ENCODE measurements at places on chromosomes 5 and 9.

- DNase-seq, result no peak
Observed at GRCh38 chr9:121652021-121652837, 795 bp downstream of the DAB2IP start.

GRCh38 chr9:114571391-114571790, 16.2 kb upstream of the ATP6V1G1 start:
- no peak for DNase-seq

GRCh38 chr9:79955300-79955699, 383.5 kb downstream of the TLE4 start:
- DNase-seq, result no peak

GRCh38 chr5:58076483-58077257, 383.2 kb downstream of the PLK2 start:
- DNase-seq, result no peak

DNA sequence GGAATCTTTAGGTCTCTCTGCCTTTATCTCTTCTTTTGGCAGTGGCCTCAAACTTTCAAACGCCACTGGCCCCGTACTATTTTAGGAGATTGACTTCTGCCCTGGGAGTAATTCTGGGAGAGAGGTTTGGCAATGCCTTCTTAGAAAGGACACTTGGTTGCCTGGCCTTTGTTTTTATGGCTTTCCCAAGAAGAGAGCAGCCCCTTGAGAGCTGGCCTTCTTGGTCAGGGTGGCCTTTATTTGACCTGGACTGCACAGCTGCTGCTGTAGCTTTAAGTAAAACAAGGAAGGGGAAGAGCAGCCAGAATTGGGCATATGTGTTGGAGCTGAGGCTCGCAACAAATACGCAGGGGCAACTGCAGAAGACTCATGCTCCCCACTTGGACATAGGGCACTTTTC, 60.8 kb downstream of the PTPN3 start:
- DNase-seq, result no peak

DNA sequence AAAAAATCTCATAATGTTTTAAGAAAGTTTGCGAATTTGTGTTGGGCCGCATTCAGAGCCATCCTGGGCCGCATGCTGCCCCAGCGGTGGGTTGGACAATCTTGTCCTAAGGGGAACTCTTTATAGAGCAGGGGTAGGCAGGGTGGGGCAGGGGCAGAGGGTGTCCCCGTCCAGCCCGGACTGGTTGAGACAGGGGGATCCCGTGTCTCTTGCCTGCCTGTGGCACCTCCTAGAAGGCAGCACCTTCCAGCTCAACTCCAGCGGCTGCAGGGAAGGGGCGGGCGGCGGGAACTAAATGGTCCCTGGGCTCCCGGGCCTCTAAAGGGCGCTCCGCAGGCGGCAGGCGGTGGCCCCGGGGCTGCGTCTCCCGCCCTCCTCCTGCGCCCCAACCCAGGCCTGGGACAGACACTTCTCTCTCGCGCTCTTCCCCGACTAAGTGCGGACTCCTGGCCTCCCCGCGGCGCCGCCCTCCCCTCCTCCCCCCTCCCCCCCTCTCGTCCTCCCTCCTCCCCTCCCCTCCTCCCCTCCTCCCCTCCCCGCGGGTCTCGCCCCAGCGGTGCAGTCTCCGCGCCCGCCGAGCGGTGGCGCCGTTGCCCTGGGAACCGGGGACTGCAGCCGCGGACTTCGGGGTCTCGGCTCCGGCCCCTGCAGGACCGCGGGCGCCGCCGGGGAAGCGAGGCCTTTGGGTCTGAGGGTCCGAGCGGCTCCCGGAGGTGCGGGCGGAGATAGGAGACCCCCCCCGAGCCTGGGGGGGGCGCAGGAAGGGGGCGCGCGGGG, 132.6 kb downstream of the MRPL36 start:
- no peak for DNase-seq

DNA sequence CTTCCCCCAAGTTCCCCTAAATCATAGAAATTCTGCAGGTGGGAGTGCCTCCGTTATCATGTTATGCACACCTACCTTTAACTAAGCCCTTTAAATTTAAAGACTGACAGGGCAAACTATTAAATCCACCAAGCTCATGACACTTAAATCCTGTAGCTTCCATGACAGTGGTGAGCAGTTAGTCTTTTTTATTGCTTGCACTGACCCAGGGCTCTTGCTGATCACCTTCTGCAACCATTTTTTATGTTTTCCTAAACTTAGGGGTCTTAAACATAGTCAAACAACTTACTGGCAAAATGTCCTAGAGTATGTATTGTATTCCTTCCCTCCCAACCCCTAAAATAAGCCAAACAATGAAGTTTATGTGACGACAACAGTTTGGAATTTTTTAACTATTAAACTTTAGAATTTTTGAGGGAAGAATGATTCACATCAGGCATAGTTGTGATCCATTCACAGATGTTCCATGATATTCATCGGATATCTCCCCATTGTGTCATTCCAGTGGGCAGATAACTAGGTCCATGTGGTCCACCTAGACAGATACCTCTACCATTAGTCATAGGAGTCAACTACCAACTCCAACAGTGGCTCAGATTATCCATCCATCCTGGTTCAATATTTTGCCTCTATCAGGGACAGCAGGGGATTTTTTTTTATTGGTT, 283.1 kb downstream of the ADAMTS6 start:
- DNase-seq, result no peak

GRCh38 chr9:134431095-134431494, 104.8 kb downstream of the RXRA start:
- DNase-seq, result no peak

DNA sequence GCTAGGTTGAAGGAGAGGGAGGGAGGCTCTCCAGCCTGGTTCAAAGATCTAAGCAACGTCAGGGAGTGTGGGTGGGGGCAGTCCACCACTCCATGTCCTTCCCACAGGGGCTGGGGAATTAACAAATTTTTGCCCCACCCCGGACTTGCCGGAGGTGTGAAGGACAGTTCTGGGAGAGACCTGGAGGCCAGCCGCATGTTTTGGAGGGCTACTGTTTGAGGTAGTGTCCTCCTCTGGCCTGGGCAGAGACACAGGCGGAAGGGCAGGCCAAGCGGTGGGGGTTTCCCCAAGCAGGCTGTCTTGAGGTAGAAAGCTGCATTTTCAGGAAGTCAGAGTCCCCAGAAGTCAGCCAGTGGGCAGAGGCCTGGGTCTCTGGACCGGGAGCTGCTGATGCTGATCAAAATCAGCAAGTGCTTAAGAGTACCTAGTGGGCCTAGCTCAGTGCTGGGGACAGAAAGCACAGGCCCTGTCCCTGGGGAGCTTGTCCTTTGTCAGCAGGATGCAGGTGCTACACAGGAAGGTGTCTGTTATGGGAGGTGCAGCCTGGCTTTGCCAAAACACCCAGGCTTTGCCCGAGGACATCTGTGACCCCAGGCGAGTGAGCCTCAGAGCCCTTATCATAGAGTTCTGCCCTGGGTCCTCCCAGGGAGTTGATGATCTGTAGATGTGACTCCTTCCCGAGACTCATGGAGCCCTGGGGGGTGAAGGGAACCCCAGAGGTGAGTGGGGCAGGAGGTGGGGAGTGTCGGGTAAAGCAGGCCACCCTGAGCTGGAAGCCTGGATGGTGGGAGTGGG, 18.5 kb downstream of the JADE2 start:
- no peak for DNase-seq

DNA sequence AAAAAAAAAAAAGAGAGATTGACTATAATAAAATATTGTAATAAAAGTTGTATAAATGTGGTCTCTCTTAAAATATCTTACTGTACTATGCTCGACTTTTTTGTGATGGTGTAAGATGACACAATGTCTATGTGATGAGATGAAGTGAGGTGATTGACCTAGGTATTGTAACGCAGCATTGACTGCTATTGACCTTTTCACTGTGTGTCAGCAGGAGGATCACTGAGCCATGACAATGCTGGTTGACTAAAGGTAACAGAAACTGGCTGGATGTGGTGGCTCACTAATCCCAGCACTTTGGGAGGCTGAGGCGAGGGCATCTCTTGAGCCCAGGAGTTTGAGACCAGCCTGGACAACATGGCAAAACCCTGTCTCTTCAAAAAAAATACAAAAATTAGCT, 78.6 kb upstream of the MYO10 start:
- DNase-seq, result no peak

DNA sequence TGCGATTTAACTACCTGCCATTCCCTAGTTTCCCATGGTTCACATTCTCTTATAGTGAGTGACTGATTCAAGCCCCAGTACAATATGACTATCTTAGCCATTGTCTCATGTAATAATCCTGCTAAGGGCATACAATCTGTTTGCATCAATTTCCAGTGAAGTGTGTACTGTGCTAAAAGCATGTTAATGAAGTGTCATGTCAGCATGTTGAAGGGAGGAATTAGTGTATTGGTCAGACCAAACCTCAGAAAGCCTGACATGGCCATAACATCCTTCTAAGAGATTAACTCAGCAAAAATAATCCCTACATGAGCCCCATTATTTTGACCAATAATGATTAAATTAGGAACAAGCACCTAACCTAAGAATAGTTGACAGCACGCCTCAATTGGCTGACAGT, 442.4 kb downstream of the ENC1 start:
- no peak for DNase-seq

GRCh38 chr9:137639303-137640051, 20.7 kb downstream of the EHMT1 start:
- DNase-seq, result no peak

DNA sequence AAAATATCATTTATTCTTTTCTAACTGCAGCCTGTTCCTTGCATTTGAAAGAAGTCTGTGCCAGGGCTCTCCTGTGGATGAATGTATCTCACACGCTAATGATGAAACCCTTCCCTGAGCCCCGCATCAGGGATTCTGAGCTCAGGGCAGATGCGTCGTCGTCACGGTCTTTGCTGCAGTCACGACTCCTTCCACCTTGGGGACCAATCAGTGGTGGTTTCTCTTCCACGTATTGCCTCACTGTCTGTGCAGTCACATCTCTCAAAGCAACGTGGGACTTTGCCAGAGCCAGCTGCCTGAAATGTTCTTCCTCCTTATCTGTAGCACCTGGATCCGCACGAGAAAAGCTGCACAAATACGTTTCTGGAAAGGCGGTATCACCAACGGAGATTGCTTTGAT, 13.9 kb upstream of the UBE2QL1 start:
- DNase-seq, result no peak

DNA sequence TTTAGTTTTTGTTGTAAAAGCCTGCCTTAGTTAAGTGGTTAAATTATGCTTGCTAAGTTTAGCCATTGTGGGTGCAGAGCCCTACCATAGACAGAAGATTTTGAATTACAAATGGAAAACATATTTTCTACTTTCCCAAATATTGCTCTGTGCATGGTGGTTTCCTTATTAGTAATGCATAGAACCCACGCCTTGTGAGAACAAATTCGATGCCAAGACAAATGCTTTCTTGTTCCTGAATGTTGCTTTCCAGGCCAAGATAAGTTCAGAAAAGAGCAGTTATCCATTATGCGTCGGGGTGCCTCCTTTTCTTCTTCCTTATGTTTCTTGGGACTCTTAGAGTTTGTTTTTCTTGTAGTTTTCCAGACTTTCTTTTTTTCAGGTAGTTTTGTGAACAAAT, 31.0 kb upstream of the GARNL3 start:
- no peak for DNase-seq

- DNase-seq, result no peak
Observed at GRCh38 chr5:119191944-119192343, 121.1 kb downstream of the DMXL1 start.

- no peak for DNase-seq
Observed at GRCh38 chr9:99093492-99093791, 11.5 kb upstream of the TGFBR1 start.

DNA sequence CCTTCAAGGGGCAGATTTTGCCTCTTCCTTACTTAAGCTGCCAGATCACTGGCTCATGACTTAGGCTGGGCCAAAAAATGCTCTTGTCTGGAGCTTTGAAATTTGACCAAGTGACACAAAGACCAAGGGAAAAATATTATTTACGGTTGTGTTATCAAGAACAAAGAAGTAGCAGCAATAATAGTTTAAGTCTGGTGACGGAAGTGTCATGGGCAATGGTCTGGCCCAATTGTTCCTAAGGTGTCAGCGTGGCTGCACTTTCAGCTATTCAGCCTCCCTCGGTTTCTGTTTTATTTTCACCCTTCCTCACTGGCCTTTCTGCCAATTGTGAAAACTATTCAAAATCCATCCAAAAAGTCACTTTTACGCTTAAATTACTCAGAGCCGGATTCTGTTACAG, 185.3 kb downstream of the CDH18 start:
- DNase-seq, result no peak

Data from Panc1 (cell line).